ENCODE measurements at places on chromosomes 5 and 9.

DNA sequence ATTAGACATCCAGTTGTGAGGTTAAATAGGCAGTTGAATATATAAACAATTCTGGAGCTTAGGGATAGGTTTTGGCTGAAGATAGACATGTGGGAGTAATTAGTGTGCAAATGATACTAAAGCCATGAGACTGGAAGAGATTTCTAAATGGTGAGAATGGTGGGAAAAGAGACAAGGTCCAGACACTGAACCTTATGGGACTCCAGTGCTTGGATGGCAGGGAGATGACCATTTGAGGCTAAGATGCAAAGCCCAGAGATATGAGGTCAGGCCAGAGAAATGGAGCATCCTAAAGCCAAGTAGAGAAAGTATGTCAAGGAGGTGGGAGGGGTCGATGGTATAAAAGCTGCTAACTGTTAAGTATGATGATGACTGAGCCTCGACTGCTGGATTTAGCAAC lies 115.6 kb downstream of the SEMA5A start:
- DNase-seq, result no peak

DNA sequence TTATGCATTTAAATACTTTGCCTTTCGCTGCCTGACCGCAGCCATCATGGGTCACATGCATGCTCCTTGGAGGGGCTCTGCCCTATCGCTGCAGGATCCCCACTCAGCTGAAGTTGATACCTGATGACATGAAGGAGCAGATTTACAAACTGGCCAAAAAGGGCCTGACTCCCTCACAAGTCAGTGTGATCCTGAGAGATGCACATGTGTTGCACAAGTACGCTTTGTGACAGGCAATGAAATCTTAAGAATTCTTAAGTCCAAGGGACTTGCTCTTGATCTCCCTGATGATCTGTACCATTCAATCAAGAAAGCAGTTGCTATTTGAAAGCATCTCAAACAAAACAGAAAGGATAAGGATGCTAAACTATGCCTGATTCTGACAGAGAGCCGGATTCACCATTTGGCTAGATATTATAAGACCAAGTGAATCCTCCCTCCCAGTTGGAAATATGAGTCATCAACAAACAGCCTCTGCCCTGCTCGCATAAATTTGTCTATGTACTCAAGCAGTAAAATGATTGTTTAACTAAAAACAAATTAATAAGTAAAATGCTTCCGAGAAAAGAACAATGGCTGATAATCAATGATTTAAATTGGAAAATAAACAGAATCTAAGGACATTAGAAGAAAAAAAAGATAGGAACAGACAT lies 41.6 kb upstream of the PPP2CA start:
- DNase-seq, result no peak

DNA sequence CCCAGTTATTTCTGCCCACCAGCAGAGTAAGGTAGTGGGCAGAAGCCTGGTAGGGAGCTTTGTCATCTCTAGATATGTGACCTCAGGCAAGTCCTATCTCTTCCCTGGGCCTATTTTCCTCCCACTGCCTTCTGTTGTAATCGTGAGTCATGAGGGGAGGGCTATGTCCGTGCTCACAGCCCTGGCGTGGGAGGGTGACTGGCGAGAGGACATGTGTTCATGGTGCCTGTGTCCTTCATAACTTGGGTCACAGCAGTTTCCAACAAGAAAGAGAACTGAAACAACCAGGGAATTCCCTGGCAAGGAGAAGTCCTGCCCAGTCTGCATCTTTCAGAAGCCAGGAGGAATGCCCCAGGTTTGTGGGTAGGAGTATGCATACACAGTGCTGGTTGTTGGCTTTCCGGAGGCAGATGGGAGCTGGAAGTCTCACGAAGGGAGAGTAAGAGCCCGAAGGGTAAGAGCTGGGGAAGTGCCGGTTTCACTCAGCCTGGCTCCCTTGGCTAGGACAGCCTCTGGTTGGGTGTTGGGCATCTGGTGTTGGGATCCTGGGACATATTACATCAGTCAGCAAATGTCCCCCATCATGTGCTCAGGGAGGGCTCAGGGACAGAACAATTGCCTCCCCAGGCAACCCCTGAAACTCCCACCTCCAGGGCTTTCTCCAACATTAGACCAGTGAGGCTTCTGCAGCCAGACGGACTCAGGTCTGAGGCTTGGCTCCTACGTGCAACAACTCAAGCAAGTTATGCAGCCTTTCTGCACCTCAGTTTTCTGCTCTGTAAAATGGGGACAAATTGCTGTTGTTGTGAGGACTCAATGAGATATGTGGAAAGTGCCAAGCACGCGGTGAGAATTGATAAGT lies 4.3 kb upstream of the TIFAB start:
- no peak for DNase-seq

- DNase-seq, result no peak
Observed at GRCh38 chr5:180495292-180495691, 1.1 kb downstream of the CNOT6 start.

DNA sequence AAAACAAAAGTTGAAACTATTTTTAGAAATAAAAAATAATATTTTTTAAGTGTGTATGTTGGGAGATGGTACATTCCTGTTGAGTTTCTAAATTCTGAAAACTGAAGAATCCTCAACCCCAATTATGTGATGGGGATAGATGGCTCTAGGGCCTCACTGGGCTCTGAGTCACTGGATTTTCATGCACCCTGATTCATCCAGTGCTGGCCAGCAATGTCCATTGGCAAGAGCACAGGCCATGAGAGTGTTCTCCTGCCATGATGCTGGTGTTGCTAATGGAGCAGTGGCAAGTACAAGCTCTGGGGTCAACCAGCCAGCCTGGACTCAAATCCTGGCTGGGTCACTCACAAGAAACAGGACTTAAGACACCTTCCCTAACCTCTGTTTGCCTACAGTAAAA lies 23.3 kb downstream of the SMIM23 start:
- no peak for DNase-seq

GRCh38 chr9:114072184-114073140 lies 5.6 kb downstream of the AMBP start:
- no peak for DNase-seq

GRCh38 chr9:87720173-87720572 lies 5.7 kb upstream of the CTSL start:
- no peak for DNase-seq

DNA sequence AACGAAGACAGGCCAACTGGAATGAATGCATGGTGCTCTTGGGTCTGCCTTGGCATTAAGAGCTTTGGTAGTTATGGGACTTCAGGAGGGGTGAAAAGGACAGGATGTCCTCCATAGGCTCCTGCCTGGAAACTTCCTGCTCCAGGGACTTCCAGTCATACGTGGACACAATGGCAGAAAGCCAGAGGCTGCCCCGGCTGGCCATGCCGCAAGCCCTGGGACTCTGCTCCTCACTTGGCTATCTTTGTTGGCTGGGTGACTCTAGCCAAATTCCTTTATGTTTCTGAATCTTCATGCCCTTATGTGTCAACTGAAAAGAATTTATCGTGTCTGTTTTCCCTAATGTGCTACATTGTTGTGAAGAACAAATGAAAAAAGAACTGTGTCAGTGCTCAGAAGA lies 136.9 kb downstream of the SIL1 start:
- no peak for DNase-seq

Measured in T-helper 1 cell (primary cell).